ENCODE measurements at places on chromosomes 11 and 22.

DNA sequence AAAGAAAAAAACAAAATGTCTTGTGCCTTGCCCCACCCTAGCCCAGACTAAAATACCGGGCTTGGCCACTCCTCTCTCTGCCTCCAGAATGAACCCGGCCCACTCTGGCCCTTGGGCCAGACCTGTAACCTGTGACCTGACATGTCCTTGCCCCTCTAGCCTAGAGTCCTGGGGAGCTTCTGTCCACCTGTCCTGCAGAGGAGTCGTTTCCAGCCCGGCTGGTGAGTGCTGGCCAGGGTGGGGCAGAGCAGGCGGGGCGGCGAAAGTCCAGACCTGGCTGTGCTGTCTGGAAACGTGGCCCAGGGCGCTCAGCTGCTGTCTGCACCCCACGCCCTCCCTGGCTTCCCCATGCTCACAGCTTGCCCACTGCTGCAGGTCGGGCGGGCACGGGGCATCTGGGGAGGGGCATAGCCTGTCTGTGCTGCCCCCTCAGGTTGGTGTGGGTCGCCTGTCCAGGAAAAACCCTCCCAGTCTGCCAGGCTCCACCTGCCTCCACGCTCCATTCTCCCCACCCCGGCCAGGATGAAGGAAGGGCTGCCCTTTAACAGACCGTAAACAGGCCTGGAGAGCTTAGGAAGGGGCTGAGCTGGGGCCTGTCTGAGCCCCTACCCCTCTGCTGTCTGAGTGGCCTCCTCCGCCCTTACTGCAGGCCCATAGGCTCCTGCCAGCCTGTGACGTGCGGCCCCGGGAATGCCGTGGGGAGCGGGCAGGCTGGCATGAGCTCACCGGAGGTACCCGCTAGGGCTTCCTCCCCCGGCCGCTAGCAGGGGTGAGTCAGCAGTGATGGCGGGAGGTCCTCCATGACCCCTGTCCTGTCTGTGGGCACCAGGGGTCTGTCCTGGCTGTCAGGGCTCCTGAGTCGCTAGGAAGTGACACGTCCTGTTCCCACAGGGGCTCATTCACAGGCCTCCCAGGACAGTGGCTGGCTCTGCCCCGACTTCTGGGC lies 1.9 kb downstream of the CD151 start:
- no peak for DNase-seq

DNA sequence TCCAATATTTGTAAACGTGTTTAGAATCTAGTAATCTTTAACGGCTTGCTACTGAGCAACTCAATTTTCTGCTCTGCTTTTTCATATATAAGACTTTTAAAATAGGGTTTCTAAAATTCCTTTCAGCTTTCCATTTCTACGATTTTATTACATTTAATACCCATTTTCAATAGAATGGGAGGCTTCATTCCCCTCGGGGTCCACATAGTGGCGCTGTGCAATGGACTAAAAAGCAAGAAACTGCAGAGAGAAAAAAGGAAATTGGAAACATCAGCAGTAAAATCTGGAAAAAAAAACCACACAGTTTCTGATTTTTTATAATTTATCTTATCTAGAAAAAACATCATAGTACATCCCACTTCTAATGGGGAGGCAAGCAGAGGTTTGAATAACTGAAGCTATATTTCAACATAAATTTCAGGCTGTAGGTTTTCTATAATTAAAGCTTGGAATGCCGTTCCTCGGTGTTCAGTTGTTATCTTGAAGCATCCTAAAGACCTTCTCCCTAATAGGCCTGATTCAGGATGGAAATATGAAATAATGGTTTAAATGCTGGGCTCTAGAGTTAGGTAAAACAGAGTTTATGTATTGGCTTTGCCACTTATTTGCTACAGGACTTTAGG lies 18.7 kb upstream of the JHY start:
- DNase-seq, result peak; percentile 25

- no peak for DNase-seq
Observed at GRCh38 chr11:102323542-102324251, 6.4 kb downstream of the BIRC3 start.

DNA sequence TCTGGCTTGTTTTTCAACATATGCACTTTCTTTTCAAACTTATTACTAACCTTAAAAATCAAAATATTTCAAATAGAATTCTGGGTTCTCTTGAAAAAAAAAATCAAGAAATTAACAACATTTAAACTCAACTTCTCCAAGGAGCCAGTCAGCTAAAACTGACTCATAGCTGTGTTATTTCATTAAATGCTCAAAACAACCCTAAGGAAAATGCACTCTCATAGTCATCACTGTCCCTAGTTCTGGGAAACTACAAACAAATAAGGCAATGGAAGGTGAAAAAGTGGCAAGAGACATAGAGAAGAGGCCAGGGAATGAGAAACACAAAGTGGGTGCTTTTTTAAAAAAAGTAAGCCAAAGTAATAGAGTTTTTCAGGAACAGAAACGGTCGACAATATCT lies 4.1 kb upstream of the ARHGAP20 start:
- no peak for DNase-seq

DNA sequence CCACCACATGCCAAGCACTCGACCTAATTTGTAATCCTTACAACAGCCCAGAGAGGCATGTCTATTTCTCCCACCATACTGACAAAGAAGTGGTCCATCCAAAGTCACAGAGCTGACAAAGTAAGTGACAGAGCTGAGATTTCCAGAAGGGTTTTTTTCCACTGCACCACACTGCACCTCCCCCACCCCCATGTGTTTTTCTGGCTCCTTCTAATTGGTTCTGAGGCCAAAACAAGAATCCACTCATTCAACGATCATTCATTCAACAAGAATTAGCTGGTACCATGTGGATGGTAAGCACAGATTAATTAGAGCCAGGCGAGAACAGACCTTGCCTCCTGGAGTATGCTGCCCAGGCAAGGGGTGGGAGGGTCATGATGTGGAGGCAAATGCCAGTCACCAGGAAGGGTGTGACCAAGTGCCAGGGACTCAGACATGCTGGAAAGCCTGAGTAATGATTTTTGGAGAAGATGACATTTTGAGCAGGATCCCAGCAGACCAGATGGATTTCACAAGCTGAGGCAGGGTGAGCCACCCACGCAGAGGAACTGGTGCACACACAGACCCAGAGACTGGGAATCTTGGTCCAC lies 14.9 kb upstream of the PRG2 start:
- DNase-seq, result no peak

GRCh38 chr11:60345489-60345888 lies 18.4 kb downstream of the MS4A6E start:
- DNase-seq, result no peak

- DNase-seq, result no peak
Observed at GRCh38 chr11:77381729-77382665, 80.5 kb upstream of the GDPD4 start.

DNA sequence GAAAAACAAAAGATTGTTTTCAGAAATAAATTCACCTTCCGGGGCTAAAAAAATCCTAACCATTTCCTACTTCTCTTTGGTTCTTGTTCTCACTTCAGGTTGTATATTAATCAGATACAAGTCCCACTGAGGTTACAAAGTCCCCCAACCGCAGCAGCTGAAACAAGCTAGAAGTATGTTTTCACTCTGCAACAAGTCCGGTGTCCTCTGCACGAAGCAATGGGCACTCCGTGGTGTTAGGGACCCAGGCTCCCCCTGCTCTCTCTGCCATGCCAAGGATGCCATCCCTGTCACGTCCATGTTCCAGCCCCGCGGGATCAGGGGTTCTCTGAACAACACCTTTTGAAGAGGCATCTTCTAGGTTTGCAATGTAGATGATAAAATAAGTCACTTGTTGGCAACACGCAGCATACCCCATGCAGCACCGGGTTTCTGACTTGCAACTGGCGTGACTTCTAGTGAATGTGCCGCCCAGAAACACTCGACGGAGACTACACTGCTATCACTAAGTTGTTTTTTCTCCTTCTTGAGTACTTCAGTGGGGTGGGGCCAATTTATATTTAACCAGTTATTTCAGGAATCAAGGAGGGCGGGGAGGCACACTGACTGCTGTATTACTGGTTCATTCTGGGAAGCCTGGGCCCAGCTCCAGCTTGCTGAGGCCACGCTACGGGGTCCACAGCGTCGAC lies 25.4 kb upstream of the GSTP1 start:
- no peak for DNase-seq

GRCh38 chr11:100866453-100866852 lies 179.4 kb downstream of the ARHGAP42 start:
- no peak for DNase-seq

- no peak for DNase-seq
Observed at GRCh38 chr11:100672498-100673033, 14.5 kb upstream of the ARHGAP42 start.

DNA sequence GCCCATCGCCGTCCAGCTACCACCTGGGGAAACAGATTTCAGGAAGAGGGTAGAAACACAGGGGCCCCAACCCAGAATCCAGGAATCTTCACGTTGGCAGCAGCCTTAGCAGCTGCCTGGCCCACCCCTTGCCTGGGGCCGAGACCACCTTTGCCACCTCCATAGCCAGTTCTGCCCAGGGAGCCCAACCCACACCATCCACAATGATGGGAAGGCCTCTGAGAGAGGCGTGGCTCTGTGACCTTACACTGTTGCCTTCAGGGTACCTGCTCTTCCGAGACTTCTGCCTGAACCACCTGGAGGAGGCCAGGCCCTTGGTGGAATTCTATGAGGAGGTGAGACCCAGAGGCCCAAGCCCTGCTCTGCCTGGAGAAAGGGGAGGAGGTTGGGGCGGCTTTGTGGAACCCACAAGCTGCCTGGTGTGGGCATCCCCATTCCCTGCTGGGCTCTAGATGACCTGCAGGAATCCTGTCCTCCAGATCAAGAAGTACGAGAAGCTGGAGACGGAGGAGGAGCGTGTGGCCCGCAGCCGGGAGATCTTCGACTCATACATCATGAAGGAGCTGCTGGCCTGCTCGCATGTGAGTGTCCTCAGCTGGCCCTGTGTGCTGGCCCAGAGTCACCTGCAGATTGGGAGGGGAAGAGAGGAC lies 10.0 kb upstream of the ANKRD13D start:
- DNase-seq, result no peak

DNA sequence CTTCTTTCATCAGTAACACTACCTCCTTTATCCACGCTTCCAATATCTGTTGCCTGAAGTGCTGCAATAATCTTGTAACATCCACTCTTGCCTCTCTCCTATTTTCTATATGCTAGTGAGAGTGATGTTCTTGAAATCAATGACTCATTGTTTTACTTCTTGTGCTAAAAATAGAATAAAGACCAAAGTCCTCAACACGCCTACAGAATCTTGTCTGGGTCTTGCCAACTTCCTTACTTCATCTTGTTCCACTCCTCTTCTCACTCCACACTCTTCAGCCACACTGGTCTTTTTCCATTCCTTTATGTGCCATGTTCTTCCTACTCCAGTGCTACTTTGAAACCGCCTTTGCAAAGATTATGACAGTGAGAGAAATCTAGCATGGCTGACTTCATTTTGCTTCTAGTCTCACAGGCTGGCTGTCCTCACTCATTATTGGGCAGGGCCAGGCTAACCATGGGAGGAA lies 136.4 kb downstream of the CCDC81 start:
- no peak for DNase-seq

- DNase-seq, result no peak
Observed at GRCh38 chr11:121898903-121899302, 217.1 kb downstream of the BLID start.

DNA sequence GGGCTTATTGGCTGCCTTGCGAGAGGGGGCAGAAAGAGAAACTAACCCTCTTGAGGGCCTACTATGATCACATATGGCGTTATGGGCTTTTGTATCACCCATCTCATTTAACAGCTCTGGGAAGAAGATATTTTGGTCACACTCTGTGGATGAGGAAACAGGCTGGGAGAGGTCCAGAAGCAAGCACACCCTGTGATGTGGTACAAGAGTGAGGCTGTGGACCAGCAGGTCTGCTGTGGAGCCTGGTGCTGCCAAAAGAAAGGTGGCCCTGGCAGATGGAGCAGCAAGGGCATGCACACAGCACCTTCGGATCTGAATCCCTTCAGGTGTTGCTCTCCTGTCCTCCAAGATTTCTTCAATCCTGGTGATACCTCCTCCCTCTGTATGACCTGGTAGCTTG lies 64.1 kb downstream of the KCNC1 start:
- no peak for DNase-seq

DNA sequence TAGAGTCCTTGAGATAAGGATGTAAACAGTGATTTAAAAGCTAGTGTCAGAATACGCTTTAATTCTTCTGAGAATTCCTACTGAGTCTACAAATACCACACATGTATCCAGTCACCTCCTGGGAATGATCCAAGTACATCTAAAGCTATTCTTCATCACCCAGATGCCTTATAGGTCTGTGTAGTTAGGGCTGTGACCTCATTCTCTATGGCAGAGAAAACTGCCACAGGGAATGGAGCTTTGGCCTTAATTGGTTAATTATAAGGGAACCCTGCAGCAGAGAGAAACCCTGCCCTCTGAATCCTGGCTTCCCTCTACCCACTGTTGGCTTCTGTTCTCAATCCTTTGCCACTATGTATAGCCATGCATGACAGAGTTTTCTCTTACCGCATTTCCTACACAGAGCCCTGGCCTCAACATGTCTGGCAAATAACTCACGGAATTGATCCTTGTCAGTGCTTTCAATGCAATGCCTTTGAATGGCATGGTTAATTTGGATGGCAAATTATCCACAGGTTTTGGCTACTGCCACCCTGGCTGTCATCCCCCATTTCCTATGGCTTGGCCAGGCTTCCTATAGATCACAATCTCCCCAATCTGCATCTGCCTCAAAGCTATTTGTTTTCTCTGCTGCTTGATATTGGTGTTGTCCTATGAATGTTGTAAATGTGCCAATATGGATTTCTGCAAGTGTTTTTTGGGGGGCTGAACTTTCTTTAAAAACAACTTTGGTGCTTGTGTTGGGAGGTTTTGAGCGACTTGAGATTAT lies 2.9 kb downstream of the DIXDC1 start:
- DNase-seq, result no peak

- peak; percentile 79 for DNase-seq
Observed at GRCh38 chr11:2443881-2444820, at the start of gene TRPM5. TSS of gene TRPM5 (minus strand) at chr11:2444514. CDS start at chr11:2423036, 21,478 bp downstream.

GRCh38 chr11:60717956-60718355 lies 6.6 kb upstream of the MS4A18 start:
- DNase-seq, result no peak

- DNase-seq, result no peak
Observed at GRCh38 chr11:75261902-75262361, 21.4 kb downstream of the TPBGL start.

DNA sequence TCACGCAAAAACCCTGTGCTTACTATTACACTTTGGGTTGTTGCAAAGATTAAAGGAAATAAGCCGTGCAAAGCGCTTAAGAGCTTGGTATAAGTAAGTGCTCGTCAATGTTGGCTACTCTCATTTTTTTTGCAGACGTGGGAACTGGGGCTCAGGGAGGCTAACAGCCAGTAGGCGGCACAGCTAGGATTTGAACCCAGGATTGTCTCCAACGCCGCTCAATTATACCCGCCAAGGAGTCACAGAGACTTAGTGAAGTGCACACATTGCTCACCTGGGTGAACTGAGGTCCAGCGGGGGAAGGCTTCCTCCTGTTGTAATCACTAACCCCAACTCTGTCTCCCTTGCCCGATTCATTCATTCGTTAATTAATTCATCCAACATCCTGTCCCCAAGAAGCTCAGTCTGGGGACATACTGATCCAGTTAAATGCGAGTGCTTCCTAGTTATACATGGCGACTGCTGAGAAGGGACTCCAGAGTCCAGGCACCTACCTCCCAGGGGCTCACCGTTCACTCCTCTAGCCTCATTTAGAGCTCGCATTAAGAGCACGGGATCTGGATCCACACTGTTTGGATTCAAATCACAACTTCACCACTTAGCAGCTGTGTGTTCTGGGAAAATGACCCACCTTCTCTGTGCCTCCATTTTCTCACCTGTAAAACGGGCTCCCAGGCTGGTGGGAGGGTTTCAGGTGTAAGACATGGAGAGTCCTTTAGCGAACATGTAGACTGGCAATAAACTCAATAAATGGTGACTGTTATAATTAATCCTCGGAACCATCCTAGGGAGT lies 838 bp upstream of the MTFP1 start:
- no peak for DNase-seq

GRCh38 chr11:134471087-134471715 lies 59.2 kb upstream of the B3GAT1 start:
- no peak for DNase-seq
